ENCODE measurements at places on chromosomes 4 and X. TPM values are rescaled to one million over a fixed set of nuclear protein-coding genes. Genes with fewer than 3 reads are reported as not detected.

Gene CT45A10
- not detected for total RNA-seq

Gene DCLK2
- total RNA-seq = 6.5 TPM

Gene ADRA2C
- total RNA-seq = 1.7 TPM

Gene PDGFC
- 22.5 TPM for total RNA-seq

DNA sequence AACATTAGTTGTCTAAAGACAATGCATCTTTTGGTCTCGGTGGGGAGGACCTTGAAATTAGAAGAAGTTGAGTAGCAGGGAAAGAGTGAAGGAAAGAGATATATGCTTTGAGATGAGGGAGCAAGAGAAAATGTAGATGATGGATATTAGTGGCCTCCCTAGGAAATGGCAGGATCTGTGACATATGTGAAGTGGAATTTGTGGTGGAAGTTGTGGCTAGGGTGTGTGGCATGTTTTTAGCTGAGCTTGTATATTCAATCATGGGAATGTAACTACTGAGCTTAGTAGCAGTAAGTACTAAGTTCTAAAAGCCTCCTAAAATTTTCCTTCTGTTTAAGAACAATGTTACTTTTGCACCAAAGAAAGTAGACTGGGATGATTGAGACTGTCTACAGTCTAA is 382.8 kb upstream of the CTSO start:
- no peak for DNase-seq

DNA sequence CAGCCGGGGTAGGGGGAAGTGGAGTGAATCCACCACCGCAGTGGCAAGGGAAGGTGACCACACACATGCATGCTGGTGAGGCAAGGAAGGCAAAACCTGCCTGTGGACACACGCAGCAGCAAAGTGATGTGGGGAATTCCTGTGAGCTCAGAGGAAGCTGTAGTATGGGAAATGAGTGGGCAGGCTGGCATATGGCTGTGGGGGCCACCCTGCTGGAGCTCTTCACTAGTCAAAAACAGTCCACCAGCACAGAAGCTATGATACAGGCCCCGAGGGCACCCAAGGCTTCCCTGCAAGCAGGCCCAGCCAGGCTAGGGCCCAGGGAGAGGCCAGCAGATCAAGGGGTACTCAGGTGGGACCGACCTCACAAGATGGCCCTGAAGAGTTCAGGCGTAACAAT is 239.1 kb downstream of the CHM start:
- no peak for DNase-seq

Measured in H4 (cell line).